ENCODE measurements at places on chromosomes 7 and 10.
A peak's percentile ranks its signal among the peaks of the same experiment; 100 is the strongest.

DNA sequence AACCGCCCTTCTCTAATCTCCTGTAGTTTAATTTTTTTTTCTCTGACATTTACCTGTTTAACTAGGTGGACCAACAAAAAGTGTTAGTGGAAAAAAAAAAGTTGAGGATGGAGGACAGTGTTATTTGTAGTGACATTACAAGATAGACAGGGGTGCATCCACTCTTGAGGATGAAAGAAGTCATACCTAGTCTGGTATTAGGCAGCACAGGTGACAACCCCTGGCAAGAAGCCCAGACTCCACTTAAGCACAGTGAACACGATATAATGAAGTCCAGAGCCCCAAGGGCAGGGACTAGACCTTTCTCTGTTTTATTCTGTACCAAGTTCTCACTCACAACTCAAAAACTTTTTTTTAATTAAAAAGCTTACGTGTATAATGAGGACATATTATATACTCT, 268.4 kb downstream of the GPR37 start:
- DNase-seq, result no peak

GRCh38 chr10:82572744-82573143, 697.8 kb downstream of the NRG3 start:
- DNase-seq, result no peak

DNA sequence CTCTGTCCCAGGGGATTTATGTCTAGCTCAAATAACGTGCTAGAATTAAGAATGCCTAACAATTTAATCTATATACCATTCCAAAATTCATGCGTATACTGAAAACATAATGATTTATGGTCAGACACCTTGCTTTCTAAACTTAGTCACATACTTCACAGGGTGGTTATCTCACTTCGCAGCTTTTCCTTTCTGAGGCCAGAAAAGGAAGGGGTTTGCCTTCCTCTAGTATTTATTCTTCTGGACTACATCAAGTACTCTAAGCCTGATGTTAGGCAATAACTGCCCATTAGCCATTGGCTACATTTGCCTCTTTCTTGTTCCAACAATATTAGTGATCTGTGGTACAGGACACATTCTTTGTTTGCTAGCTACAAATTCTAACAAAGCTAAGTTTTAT, 72.6 kb upstream of the FHIP2A start:
- DNase-seq, result no peak

DNA sequence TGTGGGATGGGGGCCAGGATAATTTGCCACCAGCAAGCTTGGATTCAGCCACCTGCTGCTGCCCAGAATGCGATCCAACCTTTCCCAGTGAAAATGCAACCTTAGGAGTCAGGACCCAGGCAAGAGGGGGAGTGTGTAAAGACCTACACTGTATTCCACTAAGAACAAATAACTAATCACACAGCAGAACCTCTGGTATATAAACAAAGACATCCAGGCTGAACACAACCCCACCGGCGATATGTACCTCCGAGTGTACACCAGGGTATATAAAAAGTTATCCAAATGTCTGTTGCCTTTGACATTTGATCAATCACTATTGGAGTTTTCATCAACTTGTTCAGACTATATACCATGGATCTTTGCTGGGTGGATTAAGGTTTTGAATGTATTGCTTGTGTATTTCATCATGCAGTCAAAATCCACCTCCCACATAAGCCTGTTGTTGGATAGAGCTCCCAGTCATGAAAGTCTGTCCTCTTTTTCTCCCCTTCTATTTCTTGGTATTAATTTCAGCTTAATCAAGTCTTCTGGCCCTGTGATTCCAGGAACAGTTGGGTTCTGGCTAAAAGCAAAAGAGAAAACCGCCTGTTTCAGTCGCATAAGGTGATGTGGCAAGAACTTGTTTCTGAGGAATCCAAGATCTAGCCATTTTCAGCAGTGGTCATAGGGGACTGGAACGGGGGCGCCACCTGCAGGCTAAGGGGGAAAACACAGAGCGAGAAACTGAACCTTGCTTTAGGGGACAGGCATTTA, 290.7 kb downstream of the CCDC3 start:
- DNase-seq, result peak; percentile 81

DNA sequence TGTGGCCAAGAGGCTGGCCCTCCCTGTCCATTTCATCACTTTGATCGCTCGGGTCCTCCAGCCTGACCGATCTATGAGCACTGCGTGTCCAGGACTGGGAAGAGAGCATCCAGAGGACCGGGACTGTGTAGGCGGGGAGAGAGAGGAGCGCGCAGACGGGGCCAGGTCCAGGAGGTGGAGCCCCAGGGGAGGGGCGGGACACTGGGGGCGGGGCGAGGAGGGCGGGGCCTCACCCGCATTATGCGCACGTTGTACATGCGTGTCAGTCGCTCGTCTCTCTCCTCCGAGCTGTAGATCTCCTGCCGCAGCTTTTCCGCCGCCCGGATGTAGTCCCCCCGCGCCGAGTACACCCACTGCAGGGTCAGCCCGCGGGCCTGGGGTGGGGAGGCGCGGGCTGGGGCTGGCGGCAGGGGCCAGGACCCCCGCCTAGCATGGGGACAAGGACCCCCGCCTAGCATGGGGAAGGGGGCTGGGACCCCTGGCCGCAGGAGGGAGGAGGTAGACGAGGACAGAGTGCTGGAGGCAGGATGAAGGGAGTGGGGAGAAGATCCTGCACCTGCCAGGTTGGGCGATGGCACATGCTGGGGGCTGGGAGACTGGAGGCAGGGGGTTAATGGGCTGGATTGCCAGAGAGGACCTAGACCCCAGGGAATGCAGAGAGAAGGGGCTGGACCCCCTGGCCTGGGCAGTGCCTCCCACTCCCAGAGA, 14.3 kb downstream of the MOSPD3 start:
- peak; percentile 80 for DNase-seq

- DNase-seq, result no peak
Observed at GRCh38 chr7:3309956-3310355, 8.9 kb downstream of the SDK1 start.

GRCh38 chr10:79301754-79302530, 45.3 kb upstream of the PPIF start:
- DNase-seq, result no peak

DNA sequence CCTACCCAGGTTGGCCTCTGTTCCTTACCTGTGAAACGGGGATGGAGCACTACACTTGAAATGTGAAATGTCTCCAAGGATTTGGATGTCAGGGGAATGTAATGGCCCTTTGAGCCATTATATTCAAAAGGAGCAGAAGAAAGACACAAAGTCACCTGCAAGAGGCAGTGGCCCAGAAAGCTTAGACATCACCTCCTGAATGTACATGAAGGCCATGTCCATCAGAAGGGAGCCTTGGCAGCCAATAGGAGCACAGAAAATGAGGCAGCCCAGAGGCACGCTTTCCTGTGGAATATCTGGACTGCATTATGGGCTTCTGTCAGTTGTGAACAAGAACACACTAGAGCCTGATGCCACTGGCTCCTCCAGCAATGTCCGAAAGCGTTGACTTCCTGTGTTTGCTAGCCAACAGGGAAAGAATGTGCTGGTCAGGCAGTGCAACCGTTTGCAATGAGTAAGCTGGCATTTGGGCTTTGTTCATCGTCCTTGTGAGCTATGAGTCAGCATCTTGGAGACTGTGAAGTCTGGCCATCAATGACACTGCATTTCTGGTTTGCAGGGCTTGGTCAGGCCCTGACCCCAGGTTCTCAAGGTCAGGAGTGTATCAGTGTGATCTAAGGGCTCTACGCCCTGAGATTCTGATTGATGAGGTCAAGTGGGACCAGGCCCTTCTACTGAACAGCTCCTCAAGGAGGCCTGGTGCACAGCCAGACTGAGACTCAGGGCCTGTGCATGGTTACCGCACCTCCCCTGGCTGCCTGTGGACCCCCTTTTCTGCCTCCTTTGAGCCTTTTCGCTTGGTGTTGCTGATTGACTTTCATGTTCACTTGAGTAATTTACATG, 222.4 kb downstream of the RPS24 start:
- peak; percentile 99 for DNase-seq
